Effector CD8-positive, alpha-beta T cell (primary cell): ENCODE measurements at places on chromosomes 11 and 22.
A peak's percentile ranks its signal among the peaks of the same experiment; 100 is the strongest.

- no peak for DNase-seq
These were observed 20.2 kb downstream of the GAB2 start for GRCh38 chr11:78397398-78397797.

DNA sequence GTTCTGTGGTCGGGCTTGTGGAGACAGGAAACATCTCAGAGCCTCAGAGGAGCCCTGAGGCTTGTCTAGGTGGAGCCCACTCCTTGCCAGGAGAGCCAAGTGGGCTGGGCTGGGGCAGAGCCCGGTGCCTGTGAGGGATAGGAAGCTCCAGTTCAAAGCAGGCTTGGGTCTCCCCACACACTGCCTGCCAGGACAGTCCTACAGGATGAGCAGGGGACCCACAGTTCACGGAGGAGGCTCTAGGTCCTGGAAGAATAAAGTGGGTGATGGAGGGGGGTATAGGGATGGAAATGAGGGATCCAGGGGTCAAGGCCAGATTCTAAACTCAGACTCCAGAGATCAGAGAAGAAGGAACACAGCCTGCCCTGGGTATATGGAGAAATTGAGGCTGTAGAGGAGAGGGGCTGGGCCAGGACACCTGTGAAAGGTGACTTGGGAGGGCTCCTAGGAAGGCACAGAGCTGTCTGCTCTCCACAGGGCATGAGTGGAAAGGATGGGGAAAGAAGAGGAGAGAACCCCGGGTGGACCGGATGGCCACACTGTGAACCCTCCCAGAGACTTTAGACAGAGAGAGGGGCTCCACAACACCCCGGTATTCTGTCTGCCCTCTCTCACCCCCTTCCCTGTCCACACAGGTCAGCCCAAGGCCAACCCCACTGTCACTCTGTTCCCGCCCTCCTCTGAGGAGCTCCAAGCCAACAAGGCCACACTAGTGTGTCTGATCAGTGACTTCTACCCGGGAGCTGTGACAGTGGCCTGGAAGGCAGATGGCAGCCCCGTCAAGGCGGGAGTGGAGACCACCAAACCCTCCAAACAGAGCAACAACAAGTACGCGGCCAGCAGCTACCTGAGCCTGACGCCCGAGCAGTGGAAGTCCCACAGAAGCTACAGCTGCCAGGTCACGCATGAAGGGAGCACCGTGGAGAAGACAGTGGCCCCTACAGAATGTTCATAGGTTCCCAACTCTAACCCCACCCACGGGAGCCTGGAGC lies 7.4 kb downstream of the IGLL5 start:
- no peak for DNase-seq

DNA sequence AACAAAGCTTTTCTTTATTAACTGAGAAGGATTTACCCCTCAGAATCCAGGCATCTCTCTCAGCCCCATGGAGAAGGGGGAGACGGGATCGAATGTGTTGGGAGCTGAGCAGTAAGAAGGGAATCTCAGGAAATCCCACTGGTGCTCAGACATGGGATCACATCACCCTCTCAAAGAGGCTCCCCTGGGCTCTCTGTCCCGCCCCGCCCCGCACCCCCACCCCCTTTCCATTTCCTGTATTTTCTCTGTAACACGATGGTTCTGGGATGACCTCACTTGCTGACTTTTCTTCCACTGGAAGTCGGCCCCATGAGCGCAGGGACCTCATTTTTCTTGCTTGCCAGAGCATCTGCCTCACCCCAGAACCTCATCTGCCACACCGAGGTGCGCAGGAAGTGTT lies 100.0 kb downstream of the RPS6KA4 start:
- no peak for DNase-seq

GRCh38 chr22:21000987-21001600 lies 824 bp downstream of the THAP7 start:
- DNase-seq, result no peak

DNA sequence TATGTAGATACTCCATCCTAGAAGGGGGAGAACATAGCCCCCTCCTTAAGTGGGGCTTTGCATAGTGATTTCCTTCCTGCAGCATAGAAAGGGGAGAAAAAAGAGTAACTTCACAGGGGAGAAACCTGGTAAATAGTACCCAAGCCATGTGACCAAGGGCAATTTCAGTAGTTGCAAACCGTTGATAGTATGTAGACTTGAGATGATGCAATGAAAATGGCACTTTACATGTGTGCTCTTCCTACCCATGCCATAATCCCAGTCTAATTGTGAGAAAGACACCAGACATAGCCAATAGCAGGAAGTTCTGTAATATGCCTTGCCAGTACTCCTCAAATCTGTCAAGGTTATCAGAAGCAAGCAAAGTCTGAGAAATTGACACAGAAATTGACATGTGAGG lies 104.1 kb downstream of the NCAM1 start:
- no peak for DNase-seq

DNA sequence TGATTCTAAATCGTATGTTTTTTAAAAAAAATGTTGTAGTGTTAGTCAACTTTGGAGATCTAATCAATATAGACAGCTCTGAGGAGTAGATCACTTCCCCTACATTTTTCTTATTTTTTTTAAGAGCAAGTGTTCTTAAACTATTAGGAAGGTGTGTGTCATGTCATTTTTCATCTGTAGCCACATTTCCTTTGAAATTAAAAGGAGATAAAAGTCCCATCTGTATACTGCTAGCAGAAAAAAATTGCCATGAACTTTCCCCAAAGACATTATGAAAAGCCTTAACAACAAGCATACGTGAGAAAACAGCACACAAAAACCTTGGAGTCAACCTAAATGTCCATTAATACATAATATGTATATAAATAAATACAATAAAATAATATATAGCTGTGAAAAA lies 286.6 kb downstream of the ETS1 start:
- no peak for DNase-seq

DNA sequence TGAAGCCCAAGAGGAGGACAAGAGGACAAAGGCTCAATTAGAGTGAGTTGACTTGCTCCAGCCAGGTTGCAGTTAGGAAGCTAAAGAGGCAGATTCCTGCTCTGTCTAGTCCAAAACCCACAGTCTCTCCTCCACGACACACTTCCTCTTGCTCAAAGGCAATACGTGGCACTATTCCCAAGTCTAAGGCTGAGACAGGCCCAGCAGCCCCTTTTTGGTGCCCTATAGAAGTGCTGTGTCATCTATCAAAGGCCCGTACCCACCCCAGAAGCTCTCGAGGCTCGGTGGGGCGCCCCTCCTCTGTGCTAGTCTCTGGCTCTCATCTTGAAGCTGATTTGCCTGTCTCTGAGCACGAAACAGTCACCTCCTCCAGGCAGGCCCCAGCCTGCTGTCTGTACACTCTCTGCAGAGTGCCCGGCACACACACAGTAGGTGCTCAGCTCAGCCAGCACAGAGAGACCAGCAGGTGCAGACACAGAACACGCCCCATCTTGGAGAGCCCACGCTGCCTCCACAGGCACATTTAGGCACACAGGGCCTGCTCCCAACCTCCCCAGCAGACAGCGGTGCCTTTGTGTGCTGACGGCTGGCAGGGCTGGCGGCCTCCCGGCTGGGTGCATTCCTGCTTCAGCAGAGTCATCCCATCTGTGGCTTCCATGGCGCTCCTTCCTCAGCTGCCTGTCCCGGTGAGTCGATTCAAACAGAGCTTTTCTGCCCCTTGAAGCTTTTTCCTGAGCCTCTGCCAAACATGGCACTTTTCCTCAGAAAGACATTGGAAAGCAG lies 52.8 kb downstream of the MYH9 start:
- DNase-seq, result peak; percentile 17

DNA sequence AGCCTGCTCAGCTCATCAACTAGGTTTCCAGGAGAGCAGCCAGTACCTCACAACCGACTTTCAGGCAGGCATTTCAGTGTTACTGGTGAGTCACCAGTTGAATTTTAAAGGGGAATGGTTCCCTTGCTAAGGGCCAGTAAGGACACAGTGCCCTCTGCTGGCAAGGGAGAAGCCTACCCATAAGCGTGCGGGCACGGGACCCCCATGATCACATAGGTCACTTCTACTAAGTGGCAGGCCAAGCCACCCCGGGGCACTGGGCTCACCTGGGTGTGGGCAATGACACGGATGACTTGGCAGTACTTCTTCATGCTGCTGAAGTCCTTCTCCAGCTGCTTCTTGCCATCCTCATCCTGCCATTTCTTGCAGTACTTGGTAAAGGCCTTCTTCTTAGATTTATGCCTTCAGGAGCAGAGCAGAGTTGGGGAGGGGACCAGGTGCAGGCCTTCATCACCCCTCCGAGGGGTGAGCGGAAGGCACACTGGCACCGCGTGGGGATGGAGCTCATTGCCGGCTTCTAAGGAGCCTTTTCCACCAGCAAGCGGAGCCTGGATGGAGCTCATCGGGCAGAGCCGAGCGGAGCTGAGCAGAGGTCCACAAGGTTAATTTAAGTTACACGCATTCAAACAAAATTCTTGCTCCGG lies 2.9 kb downstream of the RPL3 start:
- peak; percentile 61 for DNase-seq

- DNase-seq, result no peak
These were observed 297.2 kb downstream of the LUZP2 start for GRCh38 chr11:24794064-24794463.

DNA sequence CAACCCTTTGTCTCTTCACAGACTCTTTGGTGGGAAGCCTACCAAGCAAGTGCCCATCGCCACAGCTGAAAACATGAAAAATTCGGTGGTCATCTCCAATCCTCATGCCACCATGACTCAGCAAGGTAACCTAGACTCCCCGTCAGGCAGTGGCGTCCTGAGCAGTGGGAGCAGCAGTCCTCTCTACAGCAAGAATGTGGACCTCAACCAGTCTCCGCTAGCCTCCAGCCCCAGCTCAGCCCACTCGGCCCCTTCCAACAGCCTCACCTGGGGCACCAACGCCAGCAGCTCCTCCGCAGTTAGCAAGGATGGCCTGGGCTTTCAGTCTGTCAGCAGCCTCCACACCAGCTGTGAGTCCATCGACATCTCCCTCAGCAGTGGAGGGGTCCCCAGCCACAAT lies 111.6 kb downstream of the DBX1 start:
- no peak for DNase-seq

GRCh38 chr11:31794548-31794947 lies 16.6 kb downstream of the PAX6 start:
- DNase-seq, result no peak

DNA sequence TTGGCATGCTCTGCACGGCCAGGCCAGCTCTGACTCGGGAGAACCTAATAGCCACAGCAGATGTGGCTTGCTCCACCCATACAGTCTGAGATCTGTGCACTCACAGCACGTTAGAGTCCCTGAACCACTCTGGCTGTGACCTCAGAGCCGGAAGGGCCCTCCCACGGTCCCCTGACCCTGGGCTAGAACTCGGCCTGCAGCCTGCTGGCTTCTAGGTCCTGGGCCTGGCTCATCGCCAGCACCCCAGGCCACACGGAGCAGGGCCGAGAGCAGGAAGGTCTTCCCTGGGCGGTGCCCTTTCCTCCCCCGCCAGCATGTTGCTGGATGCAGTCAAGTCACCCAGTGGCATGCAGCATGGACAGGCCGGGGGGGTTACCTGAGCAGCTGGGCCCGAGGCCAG lies 35.3 kb upstream of the TTLL12 start:
- DNase-seq, result no peak
